ENCODE measurements at places on chromosomes 7 and 10.

GRCh38 chr10:93916257-93917063 lies 22.7 kb downstream of the SLC35G1 start:
- DNase-seq: no peak

- DNase-seq: no peak
Measured at GRCh38 chr7:44382459-44383265, 57.3 kb upstream of the CAMK2B start.

GRCh38 chr7:47715631-47716068 lies 133.7 kb upstream of the TNS3 start:
- DNase-seq: no peak

DNA sequence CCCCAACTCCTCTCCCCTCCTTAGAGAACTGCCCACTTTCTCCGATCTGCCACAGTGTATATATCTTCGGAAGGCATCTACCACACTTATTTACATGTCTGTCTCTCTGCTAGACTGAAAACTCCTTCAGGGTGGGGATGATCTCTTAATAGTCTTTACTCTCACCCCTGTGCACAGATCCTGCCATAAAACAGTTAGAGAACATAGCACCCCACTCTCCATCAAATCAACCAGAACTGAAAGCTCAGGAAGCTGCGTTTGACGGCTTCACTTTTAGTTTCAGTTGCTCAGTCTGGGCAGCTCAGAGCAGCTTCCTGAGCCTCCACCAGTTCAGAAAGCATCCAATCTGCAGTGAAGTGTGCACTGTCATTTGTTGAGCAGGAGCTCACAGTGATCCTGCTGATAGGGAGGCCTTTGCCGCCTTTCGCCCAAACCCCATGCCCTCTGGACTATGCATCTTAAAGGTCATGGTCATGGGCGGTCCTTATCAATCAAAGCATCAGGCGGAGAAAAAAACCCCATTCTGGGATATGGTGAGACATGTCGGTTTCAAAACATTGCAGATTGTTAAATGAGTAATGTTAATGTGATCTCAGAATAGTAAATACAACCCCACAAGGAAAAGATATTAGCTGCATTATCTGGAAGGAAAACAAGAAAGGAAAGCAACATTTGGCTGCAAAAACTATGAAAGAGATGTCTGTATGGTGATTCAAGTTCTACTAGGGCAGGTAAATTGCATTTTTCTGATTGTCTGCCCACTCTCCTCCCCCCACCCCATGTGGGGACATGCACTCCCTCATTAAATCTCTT lies 167.1 kb upstream of the ADO start:
- DNase-seq: peak; percentile 34

DNA sequence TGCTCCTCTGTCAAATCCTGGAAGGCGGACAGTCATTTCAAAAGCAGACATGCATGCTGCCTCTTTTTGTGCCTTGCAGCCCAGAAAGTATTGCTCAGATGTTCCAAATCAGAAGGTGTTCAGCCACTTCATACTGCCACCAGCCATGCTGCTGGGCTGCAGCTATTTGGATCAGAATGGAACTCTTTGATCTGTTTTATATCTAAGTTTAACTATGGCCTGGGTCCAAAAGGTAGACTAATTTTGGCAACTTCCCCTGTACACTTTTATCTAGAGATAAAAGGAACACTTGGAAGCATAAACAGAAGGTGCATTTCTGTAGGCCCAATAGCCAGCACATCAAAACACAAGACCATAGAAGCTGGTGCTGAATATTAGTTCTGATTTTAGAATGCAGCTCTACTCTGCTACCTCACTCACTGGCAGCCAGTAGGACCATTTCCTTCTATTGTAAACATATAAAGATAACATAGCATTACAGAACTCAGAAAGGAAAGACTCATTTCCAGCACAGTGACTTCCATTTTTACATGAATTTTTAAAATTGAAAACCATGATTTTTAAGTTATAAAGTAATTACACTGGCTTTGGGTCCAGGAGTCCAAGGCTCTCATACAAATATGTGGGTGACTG lies 143.1 kb upstream of the CAV2 start:
- DNase-seq: no peak

- no peak for DNase-seq
Measured at GRCh38 chr7:55308186-55308929, 56.8 kb upstream of the LANCL2 start.

- DNase-seq: no peak
Measured at GRCh38 chr7:112233048-112233697, 26.7 kb downstream of the ZNF277 start.

- no peak for DNase-seq
Measured at GRCh38 chr10:77177589-77177988, 460.0 kb downstream of the KCNMA1 start.

DNA sequence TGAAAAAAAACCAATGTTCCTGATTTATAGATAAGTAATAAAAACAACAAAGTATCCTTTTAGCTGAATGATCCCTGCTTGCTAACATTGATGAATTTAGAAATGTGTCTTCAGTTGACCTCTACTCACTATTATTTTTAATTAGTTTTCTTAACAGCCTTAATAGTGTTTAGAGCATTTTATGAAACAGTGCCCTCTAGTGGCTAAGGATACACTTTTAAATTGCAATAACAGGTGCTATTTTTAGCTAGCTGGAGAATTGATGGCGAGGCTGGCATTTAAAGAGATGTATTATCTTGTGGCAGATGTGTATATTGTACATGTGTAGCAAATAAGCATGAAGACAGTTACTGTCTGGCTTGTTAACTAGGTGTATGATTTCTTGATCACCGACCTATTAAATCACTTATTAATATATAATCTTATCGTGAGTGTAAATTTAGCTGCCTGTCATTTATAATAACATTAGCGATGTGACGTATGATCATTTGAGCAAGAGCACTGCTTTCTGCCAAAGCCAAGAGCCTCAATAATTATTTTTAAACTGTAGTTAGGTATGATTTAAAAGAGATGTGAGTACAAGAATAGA lies 451.9 kb downstream of the DPP6 start:
- DNase-seq: no peak

GRCh38 chr10:7042419-7043054 lies 368.3 kb downstream of the SFMBT2 start:
- DNase-seq: no peak

- no peak for DNase-seq
Measured at GRCh38 chr10:71398976-71399375, 2.3 kb downstream of the CDH23 start.
